ENCODE measurements at places on chromosomes 11 and 22.
A peak's percentile ranks its signal among the peaks of the same experiment; 100 is the strongest.

- no peak for DNase-seq
These were observed 6.9 kb upstream of the MS4A7 start for GRCh38 chr11:60371386-60371785.

GRCh38 chr22:26226538-26227297 is 57.5 kb downstream of the SEZ6L start:
- DNase-seq, result no peak

GRCh38 chr11:75246671-75247350 is 6.2 kb downstream of the TPBGL start:
- DNase-seq, result no peak

DNA sequence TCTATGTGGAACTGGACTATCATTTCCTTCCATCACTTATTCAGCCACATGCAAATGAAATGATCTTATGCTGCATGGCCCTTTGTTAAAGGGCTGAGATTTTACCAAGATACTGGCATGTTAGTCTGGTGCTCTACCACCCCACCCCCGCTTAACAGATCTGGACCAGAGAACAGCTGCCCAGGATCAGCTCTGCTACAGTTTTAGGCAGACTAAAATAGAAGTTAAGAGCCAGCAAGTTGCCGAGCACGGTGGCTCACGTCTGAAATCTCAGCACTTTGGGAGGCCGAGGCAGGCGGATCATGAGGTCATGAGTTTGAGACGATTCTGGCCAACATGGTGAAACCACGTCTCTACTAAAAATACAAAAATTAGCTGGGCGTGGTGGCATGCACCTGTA is 4.6 kb downstream of the DDB1 start:
- no peak for DNase-seq

- peak; percentile 95 for DNase-seq
These were observed 12.4 kb upstream of the TEF start for GRCh38 chr22:41369424-41369745.

DNA sequence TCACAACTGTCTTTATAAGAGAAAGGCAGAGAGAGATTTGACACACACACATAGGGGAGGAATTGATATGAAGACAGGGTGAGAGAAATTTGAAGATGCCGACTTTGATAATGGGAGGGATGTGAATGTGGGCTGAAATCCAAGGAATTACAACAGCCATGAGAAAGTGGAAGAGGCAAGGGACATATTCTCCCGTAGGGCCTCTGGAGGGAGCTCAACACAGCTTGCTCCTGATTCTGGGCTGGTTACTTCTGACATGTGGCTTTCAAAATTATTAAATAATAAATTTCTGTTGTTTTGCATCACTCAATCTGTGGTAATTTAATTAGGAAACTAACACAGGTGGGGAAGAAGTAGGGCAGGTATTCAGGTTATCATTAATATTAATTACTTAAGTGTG is 282.9 kb downstream of the LUZP2 start:
- DNase-seq, result no peak

DNA sequence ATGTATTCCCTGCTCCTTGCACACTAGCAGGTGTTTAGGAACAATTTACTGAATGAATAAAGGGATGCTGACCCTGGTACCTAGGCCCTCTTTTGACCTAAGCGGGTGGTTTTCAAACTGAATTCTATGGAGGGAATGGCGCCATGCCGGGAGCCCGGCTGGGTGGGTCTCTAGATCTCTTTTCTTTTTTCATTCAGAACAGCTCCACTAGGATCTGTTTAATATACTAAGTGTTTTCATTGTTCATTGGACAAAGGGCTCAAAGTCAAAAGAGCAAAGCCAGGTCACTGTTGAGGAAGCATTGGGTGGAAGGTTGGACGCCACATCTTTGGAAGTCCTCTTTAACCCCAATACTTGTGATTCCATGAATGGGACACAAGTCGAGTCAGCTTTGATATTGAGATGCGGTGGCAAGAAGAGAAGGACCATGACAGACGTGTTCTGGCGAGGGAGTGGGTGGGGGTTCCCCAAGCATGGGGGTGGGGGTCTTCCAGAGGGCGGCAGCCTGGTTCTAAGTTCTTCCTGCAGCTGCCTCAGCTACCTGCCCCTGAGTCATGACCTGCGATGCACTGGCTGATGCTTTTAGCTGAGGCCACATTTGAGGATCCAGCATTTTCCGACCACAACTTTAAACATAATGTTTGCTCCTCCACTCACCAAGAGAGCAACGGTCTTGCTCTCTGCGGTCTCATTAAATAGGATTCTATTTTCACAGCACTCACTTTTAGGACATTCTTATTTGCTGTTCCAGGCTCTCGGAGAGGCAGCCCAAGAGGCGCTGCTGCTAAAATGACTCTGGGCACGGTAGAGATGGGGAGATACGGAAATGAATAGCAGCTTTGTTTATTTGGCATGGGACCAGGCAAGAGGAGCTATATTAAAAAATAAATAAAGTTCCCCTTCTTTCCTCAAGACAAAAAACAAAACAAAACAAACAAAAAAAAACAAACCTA is 100.6 kb downstream of the FBXO7 start:
- DNase-seq, result no peak

DNA sequence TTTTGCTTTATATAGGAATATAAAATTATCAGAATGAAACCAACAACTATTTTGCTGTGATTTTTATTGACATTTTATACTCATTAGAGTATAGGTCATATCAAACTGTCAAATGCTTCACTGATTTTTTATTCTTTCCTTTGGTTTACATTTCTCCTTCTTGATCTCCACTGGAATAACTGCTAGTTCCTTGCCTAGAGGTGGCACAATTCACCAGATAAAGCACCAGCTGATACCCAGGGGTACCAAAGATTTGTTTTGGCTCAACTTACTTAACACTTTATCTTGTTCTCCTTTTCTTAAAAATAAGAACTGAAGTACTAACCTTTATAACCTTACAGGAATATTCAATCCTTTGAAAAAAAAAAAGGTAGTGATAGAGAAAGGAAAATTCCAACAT is 725.1 kb upstream of the CHORDC1 start:
- DNase-seq, result peak; percentile 0

- DNase-seq, result no peak
These were observed 10.4 kb downstream of the ADORA2A start for GRCh38 chr22:24437741-24438328.

GRCh38 chr11:16292167-16292859 is 64.0 kb downstream of the SOX6 start:
- DNase-seq, result peak; percentile 92

- no peak for DNase-seq
These were observed 570 bp upstream of the TPCN2 start for GRCh38 chr11:69048031-69048693.

DNA sequence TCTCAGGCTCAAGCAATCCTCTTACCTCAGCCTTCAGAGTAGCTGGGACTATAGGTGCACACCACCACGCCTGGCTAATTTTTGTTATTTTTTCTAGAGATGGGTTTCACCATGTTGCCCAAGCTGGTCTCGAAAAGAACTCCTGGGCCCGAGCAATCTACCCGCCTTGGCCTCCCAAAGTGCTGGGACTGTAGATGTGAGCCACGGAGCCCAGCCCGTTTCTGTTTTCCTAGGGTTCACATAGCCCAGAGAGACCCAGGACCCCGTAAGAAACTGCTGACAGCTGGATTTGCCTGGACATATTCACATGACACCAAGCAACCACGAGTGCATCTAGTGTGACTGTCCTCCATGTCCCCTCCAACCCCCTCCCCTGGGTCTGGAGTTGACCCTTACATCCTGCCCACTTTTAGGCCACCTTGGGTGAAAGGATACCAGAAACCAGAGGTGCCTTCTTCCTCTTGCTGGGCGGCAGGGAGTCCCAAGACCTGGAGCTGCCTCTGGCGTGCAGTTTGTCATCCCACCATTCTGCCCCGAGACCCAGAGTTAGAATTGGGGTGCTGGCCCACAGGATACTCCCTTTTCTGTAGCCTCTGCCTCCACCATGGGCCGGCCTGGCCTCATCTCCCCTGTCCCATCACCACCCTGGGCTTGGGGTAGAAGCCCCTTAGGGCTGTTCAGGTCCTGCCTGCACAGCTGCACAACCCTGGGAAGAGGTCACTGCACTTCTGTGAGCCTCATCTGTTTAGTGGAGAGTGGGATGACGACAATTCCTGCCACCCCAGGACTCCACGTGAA is 3.7 kb upstream of the RIN1 start:
- no peak for DNase-seq

DNA sequence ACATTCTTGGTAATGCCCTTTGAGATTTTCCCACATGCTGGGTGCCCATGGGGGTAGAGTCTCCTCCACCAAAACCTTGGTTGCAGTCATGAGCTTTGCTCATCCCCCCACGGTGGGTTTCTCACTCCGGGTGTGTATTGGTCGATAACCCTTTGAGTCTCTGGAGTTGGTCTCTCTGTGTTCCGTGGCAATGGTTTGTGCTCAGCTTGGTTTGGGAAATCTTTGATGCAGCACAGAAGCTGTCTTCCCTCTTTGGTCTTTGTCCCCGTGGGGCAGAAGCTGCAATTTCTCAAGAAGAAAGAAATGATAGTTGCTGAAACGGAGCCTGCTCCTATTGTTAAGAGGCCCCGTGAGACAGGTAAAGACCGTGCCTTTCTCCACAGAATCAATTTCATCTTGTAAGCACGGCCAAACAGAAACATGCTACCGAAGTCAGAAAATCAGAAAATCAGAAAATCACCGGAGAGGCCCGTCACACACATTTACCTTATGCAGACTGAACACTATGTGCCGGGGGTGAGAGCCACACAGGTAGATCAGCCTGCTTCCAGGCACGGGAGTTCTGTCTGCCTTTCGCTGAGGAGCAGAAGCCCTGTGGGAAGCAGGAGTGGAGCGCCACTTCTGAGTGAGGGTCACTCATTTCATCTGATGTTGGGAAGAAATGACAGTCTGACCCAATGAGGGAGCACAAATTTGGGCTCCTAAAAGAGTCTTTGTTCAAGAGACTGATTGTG is 186.1 kb downstream of the TBC1D22A start:
- no peak for DNase-seq

DNA sequence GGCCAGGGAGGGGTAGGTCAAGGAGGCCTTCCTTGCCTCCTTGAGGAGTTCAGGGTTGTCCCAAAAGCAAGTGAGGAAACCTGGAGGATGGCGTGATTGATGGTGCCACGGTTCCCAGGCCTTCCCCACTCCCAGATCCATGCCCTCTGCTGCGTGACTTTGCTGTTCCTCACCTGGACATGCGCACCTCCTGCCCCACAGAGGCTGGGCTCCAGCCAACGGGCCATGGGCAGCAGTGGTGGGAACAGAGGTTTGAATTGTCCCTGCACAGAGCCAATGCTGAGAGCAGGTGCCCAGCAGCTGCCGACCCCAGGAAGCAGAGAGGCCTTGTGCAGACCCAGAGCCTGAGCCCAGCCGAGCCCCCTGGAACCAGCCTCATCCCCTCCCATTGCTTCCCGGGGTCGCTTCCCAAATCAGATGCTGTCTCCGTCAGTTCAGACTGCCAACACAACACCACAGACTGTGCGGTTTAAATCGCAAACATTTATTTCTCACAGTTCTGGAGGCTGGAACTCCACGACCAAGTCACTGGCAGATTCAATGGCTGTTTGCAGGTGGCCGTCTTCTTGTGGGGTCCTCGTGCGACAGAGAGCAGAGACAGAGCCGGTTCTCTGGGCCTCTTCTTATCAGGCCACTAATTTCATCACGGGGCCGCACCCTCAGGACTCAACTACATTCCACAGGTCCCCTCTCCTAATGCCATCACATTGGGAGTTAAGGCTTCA is 6.2 kb upstream of the LINC01488 start:
- no peak for DNase-seq

DNA sequence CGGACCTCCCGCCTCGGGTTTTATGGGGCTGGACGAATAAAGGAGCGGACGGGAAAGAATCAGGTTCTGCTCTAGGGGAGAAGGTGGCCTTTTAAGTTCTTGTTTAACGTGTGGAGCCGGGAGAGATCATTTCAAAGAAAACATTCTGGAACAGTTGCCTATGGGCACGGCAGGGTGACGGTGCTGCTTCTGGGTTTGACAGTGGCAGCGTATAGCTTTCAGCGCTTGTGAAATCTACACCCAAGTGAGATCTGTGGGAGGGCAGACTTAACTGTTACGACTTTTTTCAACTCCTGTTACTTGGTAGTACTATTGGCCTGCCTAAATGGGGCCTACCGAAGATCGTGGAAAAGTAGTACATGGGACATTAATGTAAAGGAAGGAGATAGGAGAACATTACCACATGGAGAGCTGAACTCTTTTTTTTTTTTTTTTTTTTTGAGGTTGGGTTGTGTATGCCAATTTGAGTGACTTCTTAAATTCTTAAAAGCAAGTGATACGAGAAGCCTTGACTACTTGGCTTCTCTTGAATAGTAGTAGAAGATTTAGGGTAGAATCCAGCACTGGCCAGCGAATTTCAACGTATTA is 743 bp downstream of the USP47 start:
- DNase-seq, result peak; percentile 44

DNA sequence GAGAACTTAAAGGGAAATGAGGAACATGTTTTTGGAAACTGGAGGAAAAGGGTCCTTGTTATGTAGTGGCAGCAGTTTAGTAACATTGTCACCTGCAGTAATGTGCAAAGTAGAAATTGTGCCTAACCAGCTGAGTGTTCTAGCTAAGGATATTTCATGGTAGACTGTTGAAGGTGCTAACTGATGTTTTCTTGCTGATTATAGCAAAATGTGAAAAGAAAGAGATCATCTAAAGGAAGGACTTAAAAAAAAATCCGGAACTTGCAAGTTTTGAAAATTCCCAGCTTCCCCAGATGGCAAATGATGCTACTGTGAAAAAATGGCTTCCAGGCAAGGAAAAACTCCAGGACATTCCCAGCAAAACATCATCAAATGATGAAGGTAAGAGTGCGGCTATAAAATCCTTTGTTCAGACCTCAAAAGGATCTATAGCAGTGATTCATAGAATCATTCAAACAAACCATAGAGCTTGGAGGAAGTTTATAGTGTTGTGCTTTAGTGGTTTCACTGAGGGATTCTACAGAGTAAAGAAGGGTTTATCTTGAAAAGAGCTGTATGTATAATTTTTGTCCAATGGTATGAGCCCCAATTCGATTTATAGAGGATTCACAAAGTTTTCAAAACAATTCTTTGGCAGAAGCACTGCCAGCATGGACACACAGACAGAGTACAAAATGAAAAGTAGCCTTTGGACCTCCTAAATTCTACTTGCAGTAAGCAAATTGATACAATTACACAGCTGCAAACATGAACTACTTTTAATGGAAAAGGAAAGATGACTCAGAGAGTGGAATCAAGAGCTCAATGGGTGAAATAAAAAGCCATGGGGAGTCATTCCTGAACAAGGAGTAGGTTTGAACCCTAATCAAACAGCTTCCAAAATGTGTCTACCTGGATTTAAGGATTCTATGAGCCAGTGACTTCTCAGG is 4.3 kb upstream of the TRIM44 start:
- DNase-seq, result no peak

- DNase-seq, result no peak
These were observed 56.9 kb upstream of the CCDC89 start for GRCh38 chr11:85742873-85743275.

Data from NCI-H524 (cell line).